ENCODE measurements at places on chromosomes 16 and 17.

DNA sequence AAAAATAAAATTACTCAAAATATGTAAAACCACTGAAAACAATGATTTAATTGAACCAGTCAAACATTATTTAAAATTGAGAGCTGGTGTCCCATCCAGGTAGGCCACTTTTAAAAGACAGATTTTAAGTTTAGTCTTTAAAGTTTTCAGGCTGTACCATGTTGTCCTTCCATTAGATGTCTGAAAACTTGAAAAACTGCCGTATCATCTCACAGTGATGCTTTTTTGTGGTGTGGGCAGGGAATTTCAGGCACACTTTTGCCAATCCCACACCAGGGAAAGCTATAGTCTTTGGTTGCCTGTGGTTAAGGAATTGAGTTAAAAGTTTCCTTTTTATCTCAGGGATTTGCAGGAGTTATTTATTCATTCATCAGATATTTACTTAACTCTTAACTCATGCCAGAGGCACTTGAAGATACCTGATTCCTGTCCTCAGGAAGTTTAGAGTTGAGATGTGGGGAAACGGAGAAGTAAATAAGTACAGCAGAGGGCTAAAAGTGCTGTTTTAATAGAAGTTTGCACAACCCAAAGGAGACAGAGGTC is 3.2 kb downstream of the SNTB2 start:
- DNase-seq: no peak

GRCh38 chr16:58937661-58938060 is 203.5 kb upstream of the GOT2 start:
- no peak for DNase-seq

- no peak for DNase-seq
Observed at GRCh38 chr16:23318639-23319038, 16.5 kb downstream of the SCNN1B start.

- DNase-seq: no peak
Observed at GRCh38 chr16:24013864-24014645, 178.3 kb downstream of the PRKCB start.

DNA sequence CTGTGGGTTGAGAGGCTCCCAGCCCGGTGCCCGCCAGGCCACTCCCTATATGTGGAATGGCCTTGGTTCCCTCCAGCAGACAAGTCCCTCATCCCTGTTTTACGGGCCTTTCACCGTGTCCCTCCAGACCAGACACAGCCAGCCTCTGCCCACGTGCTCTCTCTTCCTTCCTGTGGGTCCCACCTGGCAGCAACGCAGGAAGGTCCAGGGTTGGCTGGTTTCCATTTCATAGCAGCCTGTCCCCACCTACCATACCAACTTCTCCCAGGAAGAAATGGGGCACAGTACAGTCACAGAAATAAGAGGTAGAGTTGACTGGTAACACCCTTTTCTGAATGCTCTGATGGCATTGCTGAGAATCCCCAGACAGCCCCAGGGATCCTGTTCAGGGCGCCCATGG is 34.9 kb downstream of the PLD6 start:
- DNase-seq: no peak

- DNase-seq: peak; percentile 45
Observed at GRCh38 chr17:45261577-45262515, at the start of gene SPATA32. Gene SPATA32, minus strand, starts transcription at chr17:45262094. Its CDS starts 78 bp downstream, at chr17:45262016.

DNA sequence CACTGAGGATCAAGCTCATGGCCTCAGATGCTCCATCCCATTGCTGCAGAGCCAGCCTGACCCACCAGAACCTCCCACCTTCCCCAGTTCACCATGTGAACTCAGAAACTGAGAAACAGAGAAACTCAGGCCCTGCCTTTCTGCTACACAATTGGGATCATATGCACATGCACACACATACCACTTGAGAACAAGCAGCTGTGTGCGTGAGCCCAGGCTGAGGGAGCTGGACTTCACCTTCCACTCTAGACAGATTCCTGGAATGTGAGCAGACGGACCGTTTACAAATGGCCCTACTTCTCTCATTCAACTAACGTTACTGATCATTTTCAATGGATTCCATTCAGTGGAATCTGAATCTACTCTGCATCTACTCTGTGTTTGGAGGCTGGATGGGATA is 1.7 kb upstream of the SPEM2 start:
- no peak for DNase-seq

DNA sequence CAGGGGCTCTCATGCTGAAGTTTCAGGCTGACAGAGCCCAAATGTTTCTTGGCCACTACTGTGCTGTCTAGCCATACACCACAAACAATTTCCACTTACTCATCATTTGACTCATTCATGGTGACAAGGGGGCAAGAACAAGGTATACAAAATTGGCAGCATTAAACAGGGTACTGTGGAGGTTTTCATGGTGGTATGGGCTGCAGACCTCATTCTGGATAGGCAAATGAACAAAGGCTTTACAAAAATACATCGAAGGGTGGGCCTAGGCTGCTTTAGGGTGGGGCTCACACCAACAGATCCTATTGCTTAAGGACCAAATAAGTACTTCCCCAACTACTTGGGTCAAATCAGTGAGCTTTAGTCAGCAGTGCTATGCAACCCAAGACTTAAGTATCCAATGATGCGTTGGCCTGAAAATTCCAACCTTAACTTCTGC is 53.0 kb downstream of the N4BP1 start:
- DNase-seq: peak; percentile 47

DNA sequence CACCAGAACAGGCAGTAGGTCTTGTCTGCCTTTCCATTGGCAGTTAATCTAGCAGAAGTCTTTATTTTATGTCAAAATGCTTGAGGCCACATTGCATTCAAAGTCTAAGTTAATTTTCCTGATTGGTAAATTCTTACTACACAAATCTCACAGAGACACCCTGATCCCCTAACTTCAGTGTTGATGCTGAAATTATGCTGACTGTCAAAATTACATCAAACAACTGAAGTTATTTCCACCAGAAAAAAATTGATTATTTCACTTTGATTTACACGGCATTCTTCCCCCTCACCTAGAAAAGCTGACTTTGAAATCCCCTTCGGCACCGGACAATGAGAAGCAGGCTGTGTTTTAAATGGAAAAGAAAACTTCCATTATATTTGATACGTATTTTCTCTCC is 99.1 kb downstream of the MAF start:
- no peak for DNase-seq

- DNase-seq: peak; percentile 71
Observed at GRCh38 chr16:66569131-66569530, 2.9 kb downstream of the CMTM1 start.

DNA sequence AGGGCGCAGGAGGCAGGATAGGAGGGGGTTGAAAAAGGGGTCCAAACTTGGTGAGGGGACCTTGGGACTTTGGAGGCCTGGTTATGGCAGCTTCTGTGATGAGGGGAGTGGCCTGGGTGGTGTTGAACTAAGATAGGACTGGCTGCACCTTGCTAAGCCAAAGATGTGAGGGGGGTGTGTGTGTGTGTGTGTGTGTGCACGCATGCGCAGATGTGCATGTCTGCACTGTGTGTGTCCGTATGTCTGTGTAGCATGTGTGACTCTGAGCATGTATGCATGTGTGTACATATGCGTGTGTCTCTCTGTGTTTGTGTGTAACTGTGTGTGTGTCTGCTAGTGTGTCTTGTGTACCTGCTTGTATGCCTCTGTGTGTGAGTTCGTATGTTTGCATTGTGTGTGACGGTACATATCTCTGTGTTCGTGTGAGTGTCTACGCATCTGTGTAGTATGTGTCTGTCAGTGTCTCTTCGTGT is 4.1 kb downstream of the SLC16A5 start:
- DNase-seq: no peak

DNA sequence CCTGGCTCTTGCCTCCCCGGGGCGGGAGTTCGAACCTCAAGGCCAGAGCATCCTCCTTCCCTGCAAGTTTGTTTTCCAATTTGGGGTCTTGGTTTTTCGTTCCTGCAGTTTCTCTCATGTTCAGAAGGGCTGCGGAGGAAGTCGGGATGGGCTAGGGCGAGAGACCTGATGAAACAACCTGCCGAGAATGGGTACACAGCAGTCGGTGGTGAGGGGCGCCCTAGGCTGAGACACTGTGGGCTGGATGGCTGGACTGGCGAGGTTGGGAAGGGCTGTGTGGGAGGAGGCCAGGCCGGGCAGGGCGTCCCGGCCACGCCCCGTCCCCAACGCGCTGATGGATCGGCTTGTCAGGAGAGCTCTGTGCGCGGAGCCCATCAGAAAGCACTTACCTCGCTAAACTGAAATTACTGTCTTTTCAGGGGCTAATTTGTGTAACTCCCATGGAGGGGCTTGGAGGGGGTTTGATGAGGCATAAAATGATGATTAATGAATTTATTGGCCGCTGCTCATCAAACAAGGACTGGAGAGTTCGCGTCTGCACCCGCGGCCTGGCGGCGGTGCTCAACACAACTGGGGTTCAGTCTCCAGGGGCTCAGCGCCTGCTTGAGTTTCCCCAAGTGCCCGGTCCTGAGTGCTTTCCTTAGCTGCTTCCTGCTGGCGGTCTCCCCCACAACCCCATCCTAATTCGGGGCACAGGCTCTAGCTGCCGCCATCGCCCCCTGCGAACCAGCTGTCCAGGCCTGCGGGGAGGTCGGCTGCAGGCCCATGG is 9.0 kb downstream of the IRX5 start:
- DNase-seq: no peak

DNA sequence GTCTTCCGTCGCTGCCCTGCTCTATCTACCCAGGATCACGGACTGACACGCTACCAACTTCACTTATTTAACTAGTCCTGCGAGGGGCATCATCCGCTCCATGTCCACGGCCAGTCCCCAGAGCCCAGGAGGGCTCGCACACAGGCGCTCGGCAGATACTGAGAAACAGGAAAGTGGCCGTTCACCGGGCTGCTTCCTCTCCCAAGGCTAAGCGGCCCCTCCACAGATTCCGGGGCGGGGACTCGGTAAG is 388 bp downstream of the OXLD1 start:
- DNase-seq: peak; percentile 64

DNA sequence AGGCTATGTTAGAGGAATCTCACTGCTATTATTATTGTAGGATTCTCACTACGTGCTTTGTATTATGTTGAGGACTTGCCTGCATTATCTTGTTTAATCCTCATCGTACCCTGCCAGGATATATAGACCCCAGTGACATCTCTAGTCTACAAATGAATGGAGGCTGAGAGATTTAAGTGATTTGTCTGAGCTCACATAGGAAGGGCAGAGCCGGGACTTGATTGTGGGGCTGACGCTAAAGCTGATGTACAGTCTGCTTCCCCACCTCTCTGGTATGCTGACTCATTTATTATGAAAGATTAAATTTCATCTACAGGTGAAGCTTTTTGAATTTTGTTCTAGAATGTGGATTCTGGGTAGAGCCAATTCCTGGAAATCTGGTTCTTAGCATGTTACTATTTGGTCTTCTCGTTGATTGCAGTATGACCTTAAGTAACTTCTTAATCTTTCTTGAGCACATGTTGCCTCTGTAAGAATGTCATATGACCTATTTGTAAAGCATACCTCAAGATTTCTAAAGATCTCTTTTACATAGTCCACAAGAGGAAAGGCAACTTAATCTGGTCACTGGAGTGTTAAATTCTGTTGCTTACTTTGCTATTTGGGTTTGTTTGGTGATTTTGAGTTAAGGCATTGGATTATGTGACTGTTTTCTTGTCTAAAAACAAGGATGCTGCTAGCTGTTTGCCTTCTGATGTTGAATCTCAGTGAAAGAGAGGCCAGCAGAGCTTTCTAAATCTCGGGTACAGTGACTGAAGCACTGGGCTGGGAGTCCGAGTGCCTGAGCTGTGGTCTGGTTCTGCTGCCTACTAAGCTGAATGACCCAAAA is 12.4 kb downstream of the METTL9 start:
- DNase-seq: peak; percentile 7

DNA sequence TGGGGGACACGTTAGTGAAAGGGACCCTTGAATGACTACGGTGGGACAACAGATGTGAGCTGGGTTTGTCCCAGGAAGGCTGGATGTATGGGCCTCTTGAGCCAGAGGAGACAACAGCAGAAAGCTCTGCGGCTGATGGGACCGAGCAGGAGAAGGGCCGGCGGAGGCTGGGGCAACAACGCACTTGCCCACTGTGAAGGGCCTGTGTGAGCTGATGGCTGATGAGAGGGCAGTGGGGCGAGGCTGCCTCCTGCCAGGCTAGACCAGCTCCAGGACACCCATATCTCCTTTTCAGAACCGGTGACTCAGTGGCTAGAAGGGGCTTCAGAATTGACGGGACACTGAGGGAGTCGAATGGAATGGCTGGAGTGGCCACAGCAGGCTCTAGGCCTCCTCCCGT is 250.1 kb downstream of the SEC14L1 start:
- DNase-seq: no peak

DNA sequence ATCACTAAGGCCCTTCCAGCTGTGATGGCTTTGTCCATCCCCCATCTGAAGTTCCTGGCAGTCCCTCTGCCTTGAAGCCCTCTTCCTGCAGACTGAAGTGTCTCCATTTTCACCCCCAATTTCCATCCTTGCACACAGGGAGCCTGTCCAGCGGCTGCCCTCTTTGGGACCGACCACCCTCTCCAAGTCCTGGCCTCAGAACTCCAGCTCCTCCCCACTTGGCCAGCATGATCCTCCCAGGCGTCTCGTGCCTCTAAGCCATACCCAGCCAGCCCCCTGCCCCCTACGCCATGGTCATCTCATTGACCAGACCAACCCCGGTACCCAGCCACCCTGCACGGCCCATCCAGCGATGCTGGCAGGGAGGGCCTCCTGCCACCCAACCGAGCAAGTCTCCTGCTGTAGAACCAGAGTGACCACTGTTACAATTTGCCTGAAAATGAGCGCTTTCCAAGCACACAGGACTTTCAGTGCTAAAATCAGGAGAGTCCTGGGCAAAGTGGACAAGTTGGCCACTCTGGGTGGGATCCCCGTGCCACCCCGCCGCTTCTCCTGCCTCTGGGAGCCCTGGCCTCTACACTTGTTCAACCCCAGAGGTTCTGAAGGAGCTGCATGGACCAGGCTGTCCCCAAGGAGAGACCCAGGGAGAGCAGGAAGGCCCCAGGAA is 362.0 kb downstream of the SEC14L1 start:
- no peak for DNase-seq

- no peak for DNase-seq
Observed at GRCh38 chr16:61277849-61278248, 758.4 kb downstream of the CDH8 start.
